ENCODE measurements at places on chromosomes 3 and 15.

DNA sequence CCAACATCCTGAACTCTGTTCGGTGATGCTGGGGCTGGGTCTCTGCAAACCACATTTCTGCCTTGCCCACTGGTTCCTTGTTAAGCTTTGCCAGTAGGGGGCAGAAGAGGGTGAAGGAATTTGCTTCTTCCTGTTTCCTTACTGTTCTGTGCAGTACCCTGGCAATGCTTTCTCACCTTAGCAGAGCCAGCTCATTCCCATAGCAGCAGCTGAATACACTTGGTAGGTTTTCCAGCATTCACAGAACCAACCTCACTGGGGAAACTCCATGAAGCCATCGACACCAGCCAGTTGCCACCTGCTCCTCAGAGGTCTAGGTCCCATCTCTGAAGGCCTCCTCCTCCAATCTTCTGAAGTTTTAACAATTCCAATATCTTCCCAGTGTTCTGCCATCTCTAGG, 308.4 kb downstream of the PDCD6IP start:
- no peaks in the 10 kb centered on the region for H3K4me1 ChIP-seq
- H3K4me3 ChIP-seq = no peak overlapping the region
- no peak overlapping the region for H3K27ac ChIP-seq
- DNase-seq = no peak
- H3K27me3 ChIP-seq = no peaks in the 10 kb centered on the region

- H3K36me3 ChIP-seq = no peaks in the 10 kb centered on the region
- no peak for DNase-seq
- H3K4me1 ChIP-seq = peaks cover 2% of the 10 kb centered on the region
- no peak overlapping the region for H3K4me3 ChIP-seq
These were observed 152.2 kb downstream of the NR2E3 start for GRCh38 chr15:71962537-71962936.

GRCh38 chr3:152968388-152969024, 133.6 kb downstream of the P2RY1 start:
- no peak overlapping the region for H3K4me3 ChIP-seq
- no peaks in the 10 kb centered on the region for H3K36me3 ChIP-seq
- no peaks in the 10 kb centered on the region for H3K4me1 ChIP-seq
- no peaks in the 10 kb centered on the region for H3K27me3 ChIP-seq
- DNase-seq = no peak

DNA sequence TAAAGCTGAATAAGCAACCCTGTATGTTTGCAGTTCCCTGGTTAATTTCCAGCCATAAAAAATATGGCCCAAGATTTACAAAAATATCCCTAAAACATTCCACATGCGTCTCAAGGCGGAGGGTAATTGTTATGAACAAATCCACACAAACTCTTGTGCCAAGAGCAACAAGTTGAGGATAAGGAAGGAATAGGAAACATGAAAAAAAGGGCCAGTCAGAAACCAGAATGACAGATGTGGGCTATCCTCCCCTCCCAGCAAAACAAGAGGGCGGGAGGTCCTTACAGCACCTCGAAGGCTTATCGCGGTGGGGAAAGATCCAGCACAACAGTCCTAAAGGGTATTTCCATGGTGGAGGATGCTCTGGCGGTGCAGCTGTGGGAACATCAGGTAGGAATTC, 155.6 kb upstream of the HES1 start:
- H3K36me3 ChIP-seq = no peaks in the 10 kb centered on the region
- no peak for DNase-seq
- peaks cover 60% of the 10 kb centered on the region for H3K27me3 ChIP-seq

GRCh38 chr3:122992676-122993075, 34.9 kb downstream of the SEMA5B start:
- DNase-seq = no peak
- no peak overlapping the region for H3K27ac ChIP-seq
- no peaks in the 10 kb centered on the region for H3K4me1 ChIP-seq
- no peak overlapping the region for H3K4me3 ChIP-seq

DNA sequence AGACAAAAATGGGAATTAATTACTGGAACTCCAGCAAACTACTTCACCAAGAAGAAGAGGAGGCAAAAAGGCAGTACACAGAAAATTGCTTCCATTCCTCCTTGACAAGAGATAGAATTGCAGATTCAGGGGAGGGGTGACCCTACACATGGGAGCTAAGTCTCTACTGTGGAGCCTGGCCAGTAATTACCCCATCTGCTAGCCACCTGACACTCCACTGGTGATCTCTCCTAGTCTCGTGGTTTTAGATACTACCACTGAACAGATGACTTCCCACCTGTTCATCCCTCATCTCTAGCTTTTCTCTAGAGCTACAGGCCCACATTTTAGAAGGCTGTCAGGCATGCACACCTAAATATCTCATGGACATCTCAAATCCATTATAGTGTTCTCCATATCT, 224.3 kb upstream of the NR2F2 start:
- no peak overlapping the region for H3K4me3 ChIP-seq
- H3K36me3 ChIP-seq = no peaks in the 10 kb centered on the region
- DNase-seq = no peak
- no peaks in the 10 kb centered on the region for H3K27me3 ChIP-seq
- no peaks in the 10 kb centered on the region for H3K4me1 ChIP-seq

DNA sequence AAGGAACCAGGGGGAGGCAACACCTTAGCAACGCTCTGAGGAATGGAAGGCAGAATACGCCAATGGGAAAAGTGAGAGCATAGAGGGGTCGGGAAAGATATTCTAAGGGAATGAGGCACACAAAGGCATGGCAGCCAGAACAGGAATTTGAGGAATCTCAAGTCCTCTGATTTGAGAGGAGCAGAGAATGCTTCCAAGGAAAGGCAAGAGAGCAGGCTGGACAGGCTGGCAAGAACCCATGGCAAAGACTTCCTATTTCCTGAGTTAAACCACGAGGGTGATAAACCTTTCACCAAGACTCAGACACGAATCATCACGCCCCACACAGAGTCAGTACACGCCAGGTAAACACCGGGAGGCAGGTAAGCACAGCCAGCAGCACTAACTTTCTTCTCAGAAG, 109.8 kb downstream of the IGF2BP2 start:
- H3K4me1 ChIP-seq = peaks cover 36% of the 10 kb centered on the region
- H3K27me3 ChIP-seq = no peaks in the 10 kb centered on the region
- H3K36me3 ChIP-seq = peaks cover 3% of the 10 kb centered on the region
- peak; percentile 56 for DNase-seq
- H3K27ac ChIP-seq = peak overlapping the region; percentile 28

- DNase-seq = no peak
- H3K4me3 ChIP-seq = no peak overlapping the region
- H3K27ac ChIP-seq = no peak overlapping the region
- no peaks in the 10 kb centered on the region for H3K4me1 ChIP-seq
- peaks cover 6% of the 10 kb centered on the region for H3K27me3 ChIP-seq
These were observed 8.0 kb downstream of the FBLN2 start for GRCh38 chr3:13556917-13557316.

DNA sequence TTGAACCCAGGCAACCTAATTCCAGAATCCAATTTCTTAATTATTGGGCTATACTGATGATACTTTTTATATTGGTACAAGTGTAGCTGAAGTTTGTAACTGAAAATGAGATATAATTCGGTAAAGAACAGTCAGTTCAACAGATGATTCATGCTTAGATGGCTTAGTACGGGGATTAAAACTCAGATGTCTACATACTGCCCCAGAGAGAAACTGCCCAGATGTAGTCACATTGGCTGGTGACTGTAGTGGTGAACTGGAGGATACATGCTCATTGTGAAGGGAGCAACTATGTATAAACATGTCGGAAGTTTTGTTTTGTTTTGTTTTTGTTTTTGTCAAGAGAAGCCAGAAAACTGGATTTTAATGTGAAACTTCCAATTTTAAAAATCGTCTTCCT, 179.6 kb downstream of the ADAMTSL3 start:
- no peaks in the 10 kb centered on the region for H3K27me3 ChIP-seq
- H3K4me1 ChIP-seq = no peaks in the 10 kb centered on the region
- no peak for DNase-seq
- H3K4me3 ChIP-seq = no peak overlapping the region
- H3K27ac ChIP-seq = no peak overlapping the region
- no peaks in the 10 kb centered on the region for H3K36me3 ChIP-seq

- DNase-seq = peak; percentile 97
- peak overlapping the region; percentile 51 for H3K4me3 ChIP-seq
- H3K27ac ChIP-seq = peak overlapping the region; percentile 83
These were observed 819 bp upstream of the DUSP7 start for GRCh38 chr3:52056968-52057811.

DNA sequence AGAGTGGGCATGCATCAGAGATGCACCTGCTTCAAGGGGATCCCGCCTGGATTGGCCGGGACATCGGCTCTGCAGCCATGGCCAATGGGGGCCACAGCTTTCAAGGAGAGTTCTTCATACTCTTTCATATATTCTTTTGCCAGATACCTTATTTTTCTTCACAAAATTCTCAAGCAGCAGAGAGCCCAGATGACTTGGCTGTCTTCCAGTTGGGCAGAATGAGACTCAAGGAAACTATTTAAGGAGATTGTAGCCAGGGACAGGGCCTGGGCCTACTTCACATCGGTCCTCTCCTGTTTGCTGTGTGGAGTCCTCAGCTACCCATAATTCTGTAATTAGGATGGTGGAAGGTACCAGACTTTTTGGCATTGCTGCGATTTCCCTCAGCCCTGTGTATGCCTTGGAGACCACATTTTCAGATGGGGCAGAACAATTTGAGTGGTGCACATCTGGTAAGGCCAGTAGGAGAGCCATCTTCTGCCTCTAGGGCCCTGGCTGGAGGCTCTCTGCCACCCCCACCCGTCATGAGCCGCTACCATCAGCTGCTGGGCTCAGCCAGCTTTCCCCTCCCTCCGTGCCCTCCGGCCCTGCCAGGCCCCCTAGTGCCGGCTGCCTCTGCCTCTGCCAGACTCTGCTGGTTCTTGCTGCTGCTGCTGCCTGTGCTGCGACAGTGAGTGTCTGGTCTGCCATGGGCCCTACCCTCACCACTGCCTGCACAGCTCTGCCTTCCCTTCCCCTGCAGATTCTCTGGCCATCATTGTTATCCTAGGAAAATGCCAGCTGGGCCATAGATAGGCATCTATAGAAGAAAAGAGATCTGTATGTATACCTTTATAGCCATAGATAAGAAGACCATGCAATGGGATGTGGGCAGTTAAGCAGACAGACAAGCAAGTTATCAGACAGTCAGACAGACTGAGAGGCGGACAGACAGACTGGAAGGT, 6.7 kb downstream of the PLIN1 start:
- peak; percentile 61 for DNase-seq
- no peaks in the 10 kb centered on the region for H3K36me3 ChIP-seq
- H3K27ac ChIP-seq = no peak overlapping the region
- H3K4me3 ChIP-seq = no peak overlapping the region

- no peak overlapping the region for H3K4me3 ChIP-seq
- H3K4me1 ChIP-seq = no peaks in the 10 kb centered on the region
- no peak for DNase-seq
- H3K27me3 ChIP-seq = no peaks in the 10 kb centered on the region
- H3K36me3 ChIP-seq = no peaks in the 10 kb centered on the region
These were observed 330.0 kb downstream of the PYDC2 start for GRCh38 chr3:191790934-191791333.

DNA sequence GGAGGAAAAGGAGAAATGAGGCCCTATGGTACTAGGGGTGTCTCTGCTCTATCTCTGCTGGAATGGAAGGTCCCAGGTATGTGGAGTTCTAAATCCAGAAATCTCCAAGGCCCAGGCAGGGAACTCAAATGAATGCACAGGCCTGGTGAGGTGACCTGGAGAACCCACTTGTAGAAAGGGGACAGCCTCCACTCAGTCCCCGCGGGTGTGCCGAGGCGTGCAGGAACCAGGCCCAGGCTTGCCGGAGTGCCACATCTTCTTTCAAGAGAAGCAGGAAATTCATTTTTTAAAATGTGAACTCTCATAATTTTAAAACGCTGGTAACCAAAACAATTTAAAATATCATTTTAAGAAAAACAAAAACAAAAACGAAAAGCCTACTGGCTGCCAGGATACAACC, 32.2 kb upstream of the ADCY5 start:
- no peak for DNase-seq
- H3K4me1 ChIP-seq = no peaks in the 10 kb centered on the region
- H3K4me3 ChIP-seq = no peak overlapping the region
- peaks cover 57% of the 10 kb centered on the region for H3K27me3 ChIP-seq

- no peaks in the 10 kb centered on the region for H3K4me1 ChIP-seq
- no peaks in the 10 kb centered on the region for H3K36me3 ChIP-seq
- no peaks in the 10 kb centered on the region for H3K27me3 ChIP-seq
- no peak overlapping the region for H3K4me3 ChIP-seq
- no peak for DNase-seq
These were observed 110.6 kb downstream of the GABRB3 start for GRCh38 chr15:26662283-26662682.

- no peak for DNase-seq
- no peak overlapping the region for H3K4me3 ChIP-seq
- H3K27ac ChIP-seq = no peak overlapping the region
- peaks cover 22% of the 10 kb centered on the region for H3K4me1 ChIP-seq
- peaks cover 4% of the 10 kb centered on the region for H3K36me3 ChIP-seq
These were observed 65.6 kb downstream of the ITGA11 start for GRCh38 chr15:68366314-68366713.

DNA sequence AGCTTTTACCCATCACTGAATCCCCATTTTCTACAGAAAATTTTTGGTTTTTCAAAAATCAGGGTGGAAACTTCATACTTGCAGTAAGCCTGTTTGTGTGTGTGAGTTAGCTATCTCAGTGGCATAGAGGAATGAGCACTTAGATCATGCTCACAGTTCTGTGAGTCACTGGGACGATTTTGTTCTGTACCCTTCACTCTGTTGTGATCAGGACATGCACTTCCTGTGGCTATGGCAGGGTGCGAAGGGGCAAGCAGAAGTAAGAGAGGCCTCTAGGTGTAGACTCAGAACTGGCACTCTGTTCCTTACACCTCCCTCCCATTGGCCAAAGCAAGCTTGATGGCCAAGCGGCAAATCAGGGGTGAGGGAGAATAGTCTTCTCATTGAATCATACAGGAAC, 11.6 kb downstream of the NIPA2 start:
- H3K36me3 ChIP-seq = peaks cover 22% of the 10 kb centered on the region
- no peak overlapping the region for H3K27ac ChIP-seq
- no peak overlapping the region for H3K4me3 ChIP-seq
- peaks cover 7% of the 10 kb centered on the region for H3K4me1 ChIP-seq

All from IMR-90 (cell line).